ENCODE measurements at places on chromosomes 11 and 22.
A peak's percentile ranks its signal among the peaks of the same experiment; 100 is the strongest.

DNA sequence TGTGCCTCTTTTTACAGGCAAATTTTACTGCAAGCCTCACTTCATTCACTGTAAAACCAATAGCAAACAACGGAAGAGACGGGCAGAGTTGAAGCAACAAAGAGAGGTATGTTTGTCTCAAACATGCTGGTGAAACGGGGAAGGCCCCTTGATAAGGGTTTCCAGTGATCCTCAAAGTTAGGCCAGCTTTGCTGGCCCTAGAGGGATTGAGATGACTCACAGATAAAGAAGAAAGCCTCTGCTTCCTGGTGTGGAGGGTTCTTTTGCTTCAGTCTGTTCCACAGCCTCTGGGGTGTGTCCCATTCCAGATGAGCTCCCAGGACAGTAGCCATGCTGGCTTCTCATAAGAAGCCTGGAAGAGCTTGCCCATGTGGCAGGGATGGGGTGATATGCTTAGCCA, 118.9 kb upstream of the PARVA start:
- no peak for DNase-seq

- no peak for DNase-seq
These were observed 84.0 kb upstream of the CTSC start for GRCh38 chr11:88421530-88421929.

DNA sequence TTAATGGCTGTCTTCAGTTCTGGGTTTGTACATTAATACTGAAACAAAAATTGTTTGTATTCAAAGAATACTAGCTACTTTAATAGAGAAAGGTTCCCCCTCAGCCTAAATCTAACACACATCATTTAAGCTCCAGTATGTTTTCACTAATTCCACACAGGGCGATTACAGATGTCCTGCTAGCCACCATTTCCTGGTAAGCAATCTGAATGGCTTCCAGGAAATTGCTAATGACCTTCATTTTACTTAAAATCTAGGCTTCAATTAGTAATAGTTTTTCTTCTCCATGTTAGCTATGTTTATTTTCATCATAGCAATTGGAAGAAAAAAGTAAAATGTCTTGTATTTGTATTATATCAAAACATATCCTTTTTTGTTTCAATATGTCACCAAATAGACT, 132.8 kb downstream of the SOX6 start:
- no peak for DNase-seq

- DNase-seq = no peak
These were observed 1.2 kb downstream of the SLC37A4 start for GRCh38 chr11:119029340-119030028.

GRCh38 chr11:70364745-70365543, 33.4 kb upstream of the CTTN start:
- DNase-seq = no peak

DNA sequence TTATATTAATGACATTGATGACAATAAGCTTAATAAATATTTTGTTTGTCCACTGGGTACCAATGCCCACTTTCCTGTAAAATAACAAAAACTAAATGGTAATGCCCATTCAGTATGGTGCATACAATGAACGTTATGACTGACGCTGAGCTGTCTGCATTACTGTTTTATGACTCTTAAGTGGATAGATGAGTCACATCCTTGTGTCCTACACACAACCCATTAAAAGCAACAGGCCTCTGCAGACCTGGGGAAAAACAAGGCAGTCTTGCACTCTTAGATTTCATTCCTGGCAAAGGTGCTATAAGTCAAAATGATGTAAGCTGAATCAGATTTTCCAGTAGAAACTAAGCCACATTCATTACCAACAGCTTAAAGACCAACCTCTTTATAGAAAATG, 176.3 kb upstream of the TMEM45B start:
- peak; percentile 85 for DNase-seq

- no peak for DNase-seq
These were observed 19.2 kb downstream of the KCTD17 start for GRCh38 chr22:37070744-37071143.

- no peak for DNase-seq
These were observed 70.0 kb downstream of the EXT2 start for GRCh38 chr11:44165432-44165831.

- DNase-seq = no peak
These were observed 5.4 kb downstream of the PLA2G6 start for GRCh38 chr22:38176170-38176741.

- no peak for DNase-seq
These were observed at the start of gene CCDC116 for GRCh38 chr22:21632237-21632895. Gene CCDC116 (plus strand): TSS chr22:21632760. CDS start chr22:21633182, 422 bp downstream.

GRCh38 chr11:44626645-44627044, 61.2 kb downstream of the CD82 start:
- DNase-seq = no peak

GRCh38 chr22:27406389-27406861, 395.1 kb downstream of the MN1 start:
- no peak for DNase-seq

DNA sequence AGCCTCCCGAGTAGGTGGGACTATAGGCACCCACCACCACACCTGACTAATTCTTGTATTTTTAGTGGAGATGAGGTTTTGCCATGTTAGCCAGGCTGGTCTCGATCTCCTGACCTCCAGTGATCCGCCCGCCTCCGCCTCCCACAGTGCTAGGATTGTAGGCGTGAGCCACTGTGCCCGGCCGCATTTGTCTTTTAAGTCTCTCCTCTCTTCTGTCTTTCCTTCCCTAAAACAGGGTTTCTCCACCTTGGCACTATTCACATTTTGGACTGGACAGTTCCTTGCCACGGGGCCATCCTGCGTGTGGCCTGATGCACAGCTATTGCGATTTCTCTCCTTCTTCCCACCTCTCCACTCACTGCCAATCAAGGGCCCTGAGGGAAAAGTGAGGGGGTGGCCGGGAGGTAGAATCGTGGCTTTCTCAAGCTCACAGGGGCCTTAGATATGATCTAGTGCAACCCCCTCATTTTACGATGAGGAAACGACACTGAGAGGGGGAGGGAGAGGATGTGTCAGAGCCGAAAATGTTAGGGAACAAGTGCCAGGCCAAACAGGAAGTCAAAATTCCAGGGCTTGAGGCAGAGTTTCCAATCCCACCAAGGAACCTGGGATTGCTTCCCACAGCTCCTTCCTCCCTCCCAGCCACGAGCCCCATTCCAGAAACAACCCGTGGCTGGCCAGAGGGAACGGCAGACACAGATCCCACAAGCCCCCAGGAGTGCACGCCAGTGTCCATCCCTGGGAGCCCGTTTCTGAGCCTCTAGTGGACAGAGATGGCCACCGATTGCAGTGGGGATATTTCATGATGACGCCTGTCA, 21.2 kb downstream of the SCGB1A1 start:
- DNase-seq = no peak

DNA sequence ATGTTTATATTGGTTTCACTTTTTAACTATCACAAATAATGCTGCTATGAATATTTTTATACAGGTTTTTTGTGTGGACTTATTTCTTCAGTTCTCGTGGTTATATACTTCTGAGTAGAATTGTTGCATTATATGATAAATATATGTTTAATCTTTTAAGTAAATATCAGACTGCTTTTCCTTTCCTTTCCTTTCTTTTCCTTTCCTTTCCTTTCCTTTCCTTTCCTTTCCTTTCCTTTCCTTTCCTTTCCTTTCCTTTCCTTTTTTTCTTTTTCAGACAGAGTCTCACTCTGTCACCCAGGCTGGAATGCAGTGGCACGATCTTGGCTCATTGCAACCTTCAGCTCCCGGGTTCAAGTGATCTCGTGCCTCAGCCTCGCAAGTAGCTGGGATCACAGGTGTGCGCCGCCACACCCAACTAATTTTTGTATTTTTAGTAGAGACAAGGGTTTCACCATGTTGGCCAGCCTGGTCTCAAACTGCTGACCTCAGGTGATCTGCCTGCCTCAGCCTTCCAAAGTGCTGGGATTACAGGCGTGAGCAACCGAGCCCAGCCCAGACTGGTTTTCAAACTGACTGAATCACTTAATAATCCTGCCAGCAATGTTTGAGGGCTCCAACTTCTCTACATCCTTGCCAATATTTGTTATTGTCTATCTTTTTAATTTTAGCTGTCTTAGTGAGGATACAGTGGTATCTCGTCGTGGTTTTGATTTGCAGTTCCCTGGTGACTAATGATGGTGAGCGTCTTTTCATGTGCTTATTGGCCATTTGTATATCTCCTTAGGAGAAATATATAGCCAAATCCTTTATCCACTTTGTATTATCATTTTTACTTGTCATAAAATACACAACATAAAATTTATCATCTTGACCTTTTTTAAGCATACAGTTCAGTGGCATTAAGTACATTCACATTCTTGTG, 21.9 kb downstream of the HTR3B start:
- DNase-seq = no peak

- no peak for DNase-seq
These were observed 7.1 kb downstream of the YWHAH start for GRCh38 chr22:31951194-31952093.

GRCh38 chr22:46686221-46687047, 51.6 kb downstream of the CERK start:
- no peak for DNase-seq

DNA sequence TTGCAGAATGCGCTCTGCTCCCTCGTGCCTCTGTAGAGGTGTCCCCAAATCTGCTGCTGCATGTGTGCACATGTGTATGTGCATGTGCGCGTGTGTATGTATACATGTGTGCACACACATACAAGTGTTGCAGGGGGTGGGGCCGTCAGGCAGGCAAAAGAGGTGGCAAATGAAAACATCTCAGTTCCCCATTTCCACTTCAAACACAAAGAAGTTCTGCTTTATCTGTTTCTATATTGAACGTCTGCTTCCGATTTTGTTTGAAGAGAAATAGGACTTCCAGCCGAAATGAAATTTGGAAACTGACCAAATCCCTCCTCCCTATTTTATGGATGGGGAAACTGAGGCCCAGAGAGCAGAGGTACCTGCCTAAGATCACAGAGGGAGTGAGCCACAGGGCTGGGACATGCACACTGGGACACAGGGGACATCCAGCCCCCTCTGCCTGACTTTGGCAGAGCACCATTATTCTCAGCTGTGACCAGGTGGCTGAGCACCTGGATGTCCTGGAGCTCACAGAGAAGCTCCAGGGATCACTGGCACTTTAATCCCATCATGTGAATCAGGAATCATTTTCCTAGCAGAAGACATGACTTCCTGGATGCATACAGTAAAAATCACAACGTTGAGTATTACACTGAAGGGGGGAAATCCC, 41.2 kb upstream of the ALX4 start:
- no peak for DNase-seq

GRCh38 chr22:20937031-20937793, 20.0 kb downstream of the CRKL start:
- no peak for DNase-seq

DNA sequence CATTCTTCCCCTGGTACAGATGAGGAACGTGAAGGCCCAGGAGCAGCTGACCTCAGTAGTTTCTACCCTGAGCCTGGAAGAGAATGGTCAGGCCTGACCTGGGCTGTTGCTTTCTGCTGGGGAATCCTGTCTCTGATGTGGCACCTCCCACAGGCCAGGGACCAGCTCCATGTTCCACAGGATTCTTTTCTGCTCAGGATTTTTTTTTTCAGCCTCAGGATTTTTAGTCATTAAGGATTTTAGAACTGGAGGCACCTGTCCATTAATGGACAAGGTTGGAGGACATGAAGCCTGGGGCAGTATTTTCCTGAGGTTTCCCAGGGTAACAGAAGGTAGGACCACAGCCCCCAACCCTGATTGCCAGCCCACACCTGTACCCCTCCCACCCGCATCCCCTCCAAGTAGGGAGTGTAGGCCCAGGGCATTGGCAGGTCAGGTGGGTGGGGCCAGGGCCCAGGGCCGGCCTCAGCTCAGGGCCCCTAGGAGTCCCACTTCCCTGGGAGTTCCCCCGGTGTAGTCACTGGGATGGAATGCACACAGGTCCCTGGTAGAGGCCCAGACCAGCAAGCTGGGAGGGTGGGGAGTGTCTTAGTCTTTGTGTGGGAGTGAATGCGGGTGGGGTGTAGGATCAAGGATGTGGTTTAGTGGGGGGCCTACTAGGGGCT, 16.1 kb downstream of the BIK start:
- peak; percentile 27 for DNase-seq

DNA sequence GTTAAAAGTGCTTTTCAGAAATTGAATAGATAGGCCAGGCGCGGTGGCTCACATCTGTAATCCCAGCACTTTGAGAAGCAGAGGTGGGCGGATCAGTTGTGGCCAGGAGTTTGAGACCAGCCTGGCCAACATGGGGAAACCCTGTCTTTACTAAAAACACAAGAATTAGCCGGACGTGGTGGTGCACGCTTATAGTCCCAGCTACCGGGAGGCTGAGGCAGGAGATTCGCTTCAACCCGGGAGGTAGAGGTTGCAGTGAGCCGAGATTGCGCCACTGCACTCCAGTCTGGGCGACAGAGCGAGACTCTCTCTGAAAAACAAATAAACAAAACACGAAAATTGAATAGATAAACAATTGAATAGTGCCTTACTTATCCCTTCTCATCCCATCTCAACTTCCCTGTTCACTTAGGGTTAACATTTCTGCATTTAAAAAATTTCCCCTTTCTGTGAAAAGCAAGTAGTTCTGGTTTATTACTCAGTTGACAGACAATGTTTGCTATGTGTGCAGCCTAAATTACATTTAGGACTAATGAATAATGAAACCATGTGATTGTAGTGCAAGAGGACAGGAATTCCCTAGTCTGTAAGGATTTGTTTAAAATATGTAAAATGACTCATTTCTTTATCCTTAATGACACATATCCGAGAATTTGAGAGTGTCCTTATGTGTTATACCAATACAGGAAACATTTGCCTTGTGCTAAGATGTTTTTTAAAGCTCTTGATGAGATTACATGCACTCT, 6.0 kb downstream of the RNF169 start:
- DNase-seq = peak; percentile 49

DNA sequence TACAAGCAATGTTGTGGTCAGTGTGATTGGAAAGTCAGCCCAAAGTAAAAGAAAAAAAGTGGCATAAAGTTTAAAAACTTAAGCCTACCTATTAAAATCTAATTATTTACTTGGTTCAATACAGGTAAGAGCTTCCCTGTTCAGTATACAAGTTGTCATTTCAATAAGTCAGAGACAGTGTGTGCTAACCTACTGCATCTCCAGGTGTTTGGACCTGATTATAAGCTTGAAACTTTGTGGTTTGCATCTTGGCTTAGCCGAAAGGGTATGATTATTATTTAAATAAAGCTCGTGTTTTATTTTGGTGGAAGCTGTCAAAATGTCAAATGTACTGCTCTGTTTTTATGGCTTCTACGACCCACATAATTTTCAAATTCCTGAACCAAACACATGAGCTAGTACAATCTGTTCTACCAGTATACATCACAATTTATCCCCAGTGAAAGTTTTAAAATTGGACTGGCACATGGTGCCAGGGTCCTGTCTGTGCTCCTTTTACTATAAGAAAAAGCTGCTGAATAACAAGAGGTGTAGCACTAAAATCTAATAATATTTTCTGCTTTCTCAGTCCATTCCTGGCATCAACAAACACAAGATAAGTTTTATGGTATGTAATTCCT, 103.9 kb upstream of the ANO3 start:
- no peak for DNase-seq

Measured in fibroblast of the conjunctiva (primary cell).